ENCODE measurements at places on chromosomes 4 and X.
A peak's percentile ranks its signal among the peaks of the same experiment; 100 is the strongest.

DNA sequence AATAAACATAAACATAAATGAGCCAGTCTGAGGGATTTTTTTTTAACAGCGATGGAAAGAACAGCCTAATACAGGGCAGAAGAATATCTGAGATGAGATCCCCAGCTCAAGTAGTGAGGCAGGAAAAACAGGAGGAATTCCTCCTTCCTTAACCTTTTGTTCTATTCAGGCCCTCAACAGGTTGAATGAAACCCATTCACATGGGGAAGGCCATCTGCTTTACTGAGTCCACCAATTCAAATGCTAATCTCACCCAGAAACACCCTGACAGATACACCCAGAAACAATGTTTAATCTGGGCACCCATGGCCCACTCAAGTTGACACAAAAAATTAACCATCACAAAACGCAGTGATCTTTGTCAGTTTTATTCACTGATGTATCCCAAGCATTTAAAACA is 45.5 kb downstream of the SMIM31 start:
- DNase-seq, result no peak

DNA sequence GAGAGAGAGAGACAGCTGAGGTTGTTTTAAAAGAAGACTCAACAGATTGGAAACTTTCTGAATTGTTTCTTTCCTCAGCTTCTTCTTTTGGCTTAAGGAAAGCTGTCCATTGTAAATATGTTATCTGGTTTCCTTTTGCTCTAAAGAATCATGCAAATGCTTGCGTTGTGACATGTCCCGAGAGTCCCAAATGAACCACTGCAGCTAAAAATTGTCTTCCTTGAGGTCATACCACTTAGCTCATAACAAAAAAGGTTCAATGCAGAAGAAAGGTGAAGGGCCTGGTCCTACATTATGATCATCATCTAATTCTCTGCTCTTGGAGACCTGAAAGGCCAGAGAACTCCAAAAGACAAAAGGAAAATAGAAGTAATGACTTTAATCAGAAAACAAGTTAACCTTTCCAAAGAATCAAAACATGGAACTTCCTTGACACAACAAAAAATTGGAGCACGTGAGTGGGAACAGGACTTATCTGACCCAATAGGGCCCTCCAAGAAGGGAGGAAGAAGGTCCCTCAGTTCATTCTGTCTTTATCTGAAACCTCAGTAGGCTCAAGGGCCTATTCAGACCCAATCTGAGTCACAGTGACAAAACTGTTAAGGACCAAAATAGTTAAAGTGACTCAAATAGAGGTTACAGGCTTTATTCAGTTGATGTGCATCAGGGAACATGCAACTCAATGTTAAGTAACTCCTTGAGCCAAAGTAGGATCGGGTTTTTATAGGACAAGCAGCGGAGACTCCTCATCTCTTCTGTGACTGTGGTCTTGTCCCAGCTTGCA is 14.7 kb upstream of the VSIG1 start:
- no peak for DNase-seq

GRCh38 chr4:122836941-122837340 is 10.3 kb downstream of the FGF2 start:
- DNase-seq, result no peak

GRCh38 chr4:30945586-30945985 is 225.4 kb downstream of the PCDH7 start:
- no peak for DNase-seq

GRCh38 chrX:119753639-119754257 is 4.6 kb upstream of the SOWAHD start:
- DNase-seq, result no peak

DNA sequence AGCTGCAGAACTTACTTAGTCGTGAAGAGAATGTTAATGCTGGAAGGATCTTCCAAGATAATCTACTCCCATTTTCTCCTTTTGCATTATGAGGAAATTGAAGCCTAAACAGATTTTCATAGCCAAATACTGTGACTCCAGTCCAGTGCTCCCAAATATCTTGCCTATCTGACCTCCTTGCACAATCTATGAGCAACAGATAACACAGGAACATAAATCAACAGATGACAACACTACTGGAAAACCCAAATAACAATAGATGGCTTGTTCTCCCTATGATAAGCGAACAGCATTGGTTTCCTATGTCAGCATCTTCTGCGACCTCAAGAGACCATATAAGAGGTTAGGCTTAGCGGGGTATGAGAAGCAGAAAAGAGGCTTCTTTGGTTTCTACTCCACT is 88.0 kb downstream of the CORIN start:
- DNase-seq, result no peak

- no peak for DNase-seq
These were observed 213.1 kb downstream of the UGT8 start for GRCh38 chr4:114811564-114812301.

DNA sequence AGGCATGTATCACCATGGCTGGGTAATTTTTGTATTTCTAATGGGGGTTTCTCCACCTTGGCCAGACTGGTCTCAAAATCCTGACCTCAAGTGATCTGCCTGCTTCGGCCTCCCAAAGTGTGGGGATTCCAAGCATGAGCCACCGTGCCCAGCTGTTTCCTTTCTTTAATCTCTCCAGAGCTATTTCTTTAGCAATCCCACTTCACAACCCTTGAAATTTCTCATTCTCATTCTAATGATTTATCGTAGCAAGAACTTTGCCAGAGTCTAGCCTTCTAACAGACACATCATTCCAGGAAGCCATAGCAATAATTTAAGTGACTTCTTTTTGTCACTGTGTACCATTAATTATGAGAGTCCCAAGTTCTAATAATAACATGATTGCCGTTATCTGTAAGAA is 68.6 kb downstream of the RXFP1 start:
- no peak for DNase-seq

DNA sequence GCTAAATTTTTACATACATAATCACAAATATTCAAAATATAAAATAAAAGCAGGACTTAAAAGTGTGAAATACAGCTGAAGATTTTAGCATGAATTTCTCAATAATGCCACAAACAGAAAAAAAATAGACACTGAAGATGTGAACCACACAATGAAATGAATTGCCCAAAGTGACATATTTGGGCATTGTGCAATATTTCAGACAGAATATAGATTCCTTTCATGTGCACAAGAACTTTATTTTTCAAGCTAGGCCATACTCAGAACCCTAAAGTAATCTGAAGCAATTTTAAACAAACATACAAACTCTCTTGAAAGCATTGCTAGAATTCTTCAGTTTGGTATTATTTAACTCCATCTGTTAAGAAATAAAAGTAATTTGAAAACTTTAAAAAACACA is 764.1 kb downstream of the STIM2 start:
- DNase-seq, result no peak

DNA sequence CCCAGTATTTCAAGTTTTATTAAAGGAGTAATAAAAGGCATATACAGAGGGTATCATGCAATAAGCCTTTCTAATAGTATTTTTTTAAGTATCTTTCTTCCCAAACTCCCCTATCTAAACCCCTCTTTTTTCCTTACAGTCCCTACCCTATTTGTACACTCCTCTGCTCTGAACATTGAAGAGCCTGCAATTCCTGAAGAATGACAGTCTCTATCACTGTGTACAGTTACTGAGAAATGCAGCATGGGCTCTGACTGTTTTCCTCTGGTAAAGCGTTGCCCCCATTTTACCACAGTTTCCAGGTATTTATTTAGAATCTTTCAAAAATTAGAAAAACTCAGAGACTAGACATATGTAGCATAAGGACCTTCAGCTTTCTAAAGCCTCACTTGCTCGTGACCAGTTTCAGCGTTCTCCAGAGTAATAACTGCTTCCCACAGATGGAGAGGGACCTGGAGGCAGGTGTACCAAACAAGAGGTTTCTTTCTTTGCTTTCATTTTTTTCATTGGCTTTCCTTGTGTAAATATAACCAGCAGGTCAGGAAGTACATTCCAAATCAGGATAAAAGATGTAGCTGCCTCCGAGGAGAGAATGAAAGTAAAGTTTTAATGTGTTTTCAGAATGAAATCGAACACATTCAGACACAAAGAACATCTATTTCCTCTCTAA is 230.8 kb downstream of the CFAP299 start:
- no peak for DNase-seq

- DNase-seq, result peak; percentile 57
These were observed 79.2 kb upstream of the TET2 start for GRCh38 chr4:105067431-105067830.

DNA sequence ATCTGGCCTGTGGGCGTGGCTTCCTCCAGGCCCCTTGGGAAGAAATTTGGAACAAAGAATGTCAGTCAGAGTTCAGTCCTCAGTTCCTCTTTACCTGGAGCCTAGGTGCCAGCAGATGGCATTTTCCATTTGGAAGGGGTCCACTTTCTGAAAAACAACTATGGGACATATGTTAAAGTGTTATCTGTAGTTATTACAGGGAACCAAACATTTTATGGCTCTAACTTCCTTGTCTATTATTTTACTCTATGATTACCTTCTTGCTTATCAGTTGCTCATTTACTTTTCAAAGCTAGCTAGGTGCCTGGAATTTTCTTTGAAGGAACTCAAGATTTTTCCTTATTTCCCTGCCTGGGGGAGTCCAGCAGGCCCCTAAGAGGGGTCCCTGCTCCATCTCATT is 159.8 kb upstream of the PUDP start:
- no peak for DNase-seq

DNA sequence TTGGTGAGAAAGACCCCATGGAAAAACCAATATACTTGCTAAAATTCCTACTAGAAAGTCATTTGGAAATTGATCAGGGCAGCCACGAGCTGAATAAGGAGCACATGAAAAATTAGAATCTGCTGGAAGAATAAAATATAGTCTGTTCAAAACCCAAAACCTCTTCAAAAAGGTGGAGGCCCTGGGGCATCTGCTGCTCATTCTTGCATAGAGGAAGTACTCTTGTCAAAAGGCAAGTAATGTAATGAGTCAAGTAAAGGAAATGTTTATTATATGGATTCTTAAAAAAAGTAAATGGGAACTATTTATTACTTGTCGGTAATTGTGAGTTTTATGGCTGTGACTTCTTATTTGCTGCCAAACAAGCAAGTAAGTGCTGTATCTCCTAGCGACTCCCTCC is 109.5 kb downstream of the GK start:
- DNase-seq, result no peak

- no peak for DNase-seq
These were observed 237.8 kb downstream of the EVC2 start for GRCh38 chr4:5470318-5471198.

GRCh38 chrX:9087271-9088040 is 53.5 kb upstream of the FAM9B start:
- DNase-seq, result no peak

DNA sequence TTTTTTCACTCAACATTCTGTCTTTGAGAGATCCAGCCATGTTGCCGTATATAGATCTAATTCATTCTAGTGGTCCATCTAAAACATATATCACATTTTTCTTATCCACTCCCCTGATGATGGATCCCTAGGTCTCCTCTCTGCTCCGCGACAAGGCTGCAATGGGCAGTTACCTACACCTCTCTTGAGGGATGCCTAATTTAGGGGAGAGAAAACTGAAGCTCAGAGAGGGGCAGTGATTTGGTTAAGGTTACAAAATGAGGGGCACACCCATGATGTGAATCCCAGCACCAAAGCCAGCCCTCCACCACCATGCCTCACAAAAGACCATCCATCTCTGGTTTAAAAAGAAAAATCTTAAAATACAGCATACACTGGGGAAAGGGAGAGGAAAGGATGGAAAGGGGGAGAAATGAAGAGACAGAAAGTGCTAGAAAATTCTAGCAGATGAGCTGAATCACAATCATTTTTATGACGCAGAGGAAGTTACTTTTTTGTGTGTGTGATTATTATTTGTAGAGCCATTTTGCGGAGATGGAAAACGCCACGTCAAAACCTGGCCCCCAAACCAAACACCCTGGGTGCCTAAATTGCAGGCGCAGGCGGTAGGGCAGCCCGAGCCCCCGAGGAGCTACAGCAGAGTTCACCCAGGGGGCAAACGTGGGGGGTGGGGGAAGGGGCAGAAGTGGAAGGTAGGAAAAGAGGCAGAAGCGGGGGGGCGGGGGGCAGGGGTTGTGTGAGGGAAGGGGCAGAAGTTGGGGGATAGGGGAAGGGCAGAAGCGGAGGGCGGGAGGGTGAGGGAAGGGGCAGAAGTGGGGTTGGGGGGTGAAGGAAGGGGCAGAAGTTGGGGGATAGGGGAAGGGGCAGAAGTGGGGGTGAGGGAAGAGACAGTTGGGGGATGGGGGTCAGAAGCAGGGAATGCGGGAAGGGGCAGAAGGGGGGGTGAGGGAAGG is 1.3 kb upstream of the TSPYL2 start:
- DNase-seq, result no peak

GRCh38 chr4:147589586-147589985 is 27.6 kb upstream of the TMEM184C start:
- no peak for DNase-seq

GRCh38 chr4:6280365-6280996 is 10.8 kb downstream of the WFS1 start:
- DNase-seq, result no peak

DNA sequence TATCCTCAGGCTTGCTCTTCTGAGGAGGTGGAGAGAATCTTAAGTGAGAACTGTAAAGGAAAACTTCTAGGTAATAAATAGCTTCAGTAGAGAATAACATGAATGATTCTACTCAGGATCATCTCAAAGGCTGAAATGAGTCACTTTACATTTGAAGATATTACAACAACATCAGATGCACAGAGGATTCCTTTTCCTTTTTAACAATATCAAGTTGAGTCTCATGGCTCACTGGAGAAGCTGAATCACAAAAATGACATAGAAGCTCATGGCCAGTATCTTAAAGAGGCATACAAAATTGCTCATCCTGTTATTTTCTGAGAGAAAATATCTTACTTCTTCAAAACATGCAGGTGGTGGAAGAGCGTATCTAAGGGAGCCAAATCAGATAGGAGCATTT is 72.5 kb upstream of the EMCN start:
- no peak for DNase-seq

DNA sequence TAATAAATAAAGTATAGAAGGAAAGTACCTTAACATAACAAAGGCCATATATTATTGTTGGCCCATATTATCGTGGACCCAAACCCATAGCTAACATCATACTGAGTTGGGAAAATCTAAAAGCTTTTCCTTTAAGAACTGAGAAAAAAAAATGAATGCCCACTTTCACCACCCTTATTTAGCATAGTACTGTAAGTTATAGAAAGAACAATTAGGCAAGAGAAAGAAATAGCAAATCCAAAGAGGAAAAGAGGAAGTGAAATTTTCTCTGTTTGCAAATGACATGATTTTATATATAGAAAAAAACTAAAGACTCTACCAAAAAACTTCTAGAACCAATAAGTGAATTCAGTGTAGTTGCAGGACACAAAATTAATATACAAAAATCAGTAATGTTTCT is 1854.6 kb downstream of the PCDH7 start:
- DNase-seq, result no peak

GRCh38 chrX:130830599-130831346 is 72.2 kb downstream of the ENOX2 start:
- DNase-seq, result no peak

GRCh38 chr4:53943345-53944085 is 120.9 kb downstream of the CHIC2 start:
- peak; percentile 85 for DNase-seq

Data from fibroblast of skin of left quadriceps (primary cell).